ENCODE measurements at places on chromosomes 1 and 21.

DNA sequence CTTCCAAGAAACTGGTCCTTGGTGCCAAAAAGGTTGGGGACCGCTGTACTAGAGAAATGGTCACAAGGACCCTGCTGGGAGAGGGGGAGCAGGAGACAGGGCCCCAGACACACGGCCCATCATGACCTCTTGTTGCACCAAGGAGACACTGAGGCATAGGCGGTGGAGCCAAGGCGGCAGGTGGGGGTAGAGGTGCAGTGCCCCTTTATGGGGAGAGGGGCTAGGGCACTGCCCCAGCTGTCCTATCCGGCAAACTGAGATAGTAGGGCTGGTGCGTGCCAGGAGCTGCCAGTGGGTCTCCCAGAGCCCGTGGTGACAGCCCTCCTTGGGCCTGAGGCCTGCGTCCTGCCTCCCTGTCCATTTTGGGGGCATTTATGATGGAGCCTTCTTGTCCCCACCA is 20.3 kb downstream of the TNNT2 start:
- DNase-seq = no peak

DNA sequence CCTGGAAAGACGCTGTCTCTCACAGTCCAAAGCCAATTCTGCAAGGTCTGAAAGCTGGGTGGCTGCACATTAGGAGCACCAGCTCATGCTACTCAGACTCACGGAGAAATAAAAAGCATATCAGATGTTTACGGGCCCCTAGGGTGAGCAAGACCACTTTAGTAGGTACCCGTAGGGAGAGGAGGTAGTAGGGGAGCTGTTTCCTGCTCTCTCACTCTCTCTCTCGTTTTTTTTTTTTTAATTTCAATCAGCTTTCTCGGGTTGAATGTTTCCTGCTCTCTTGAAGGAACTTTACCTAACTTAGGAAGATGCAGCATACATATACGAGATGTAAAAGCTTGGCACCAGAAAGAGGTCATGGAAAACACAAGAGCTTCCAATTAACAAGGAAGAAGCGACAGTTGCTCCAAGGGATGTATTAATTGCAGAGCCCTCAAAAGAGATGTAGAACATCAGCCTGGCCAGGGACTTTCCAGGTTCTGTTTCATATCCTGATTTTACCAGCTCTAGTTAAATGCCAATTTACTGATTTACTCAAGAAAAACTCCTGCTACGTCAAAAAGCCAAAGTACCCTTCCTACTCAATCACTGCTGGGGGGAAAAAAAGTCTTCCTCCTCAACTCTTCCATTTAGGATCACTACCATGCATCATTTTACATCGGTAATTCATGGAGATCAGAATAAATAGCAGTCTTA is 3.1 kb downstream of the LORICRIN start:
- DNase-seq = no peak

DNA sequence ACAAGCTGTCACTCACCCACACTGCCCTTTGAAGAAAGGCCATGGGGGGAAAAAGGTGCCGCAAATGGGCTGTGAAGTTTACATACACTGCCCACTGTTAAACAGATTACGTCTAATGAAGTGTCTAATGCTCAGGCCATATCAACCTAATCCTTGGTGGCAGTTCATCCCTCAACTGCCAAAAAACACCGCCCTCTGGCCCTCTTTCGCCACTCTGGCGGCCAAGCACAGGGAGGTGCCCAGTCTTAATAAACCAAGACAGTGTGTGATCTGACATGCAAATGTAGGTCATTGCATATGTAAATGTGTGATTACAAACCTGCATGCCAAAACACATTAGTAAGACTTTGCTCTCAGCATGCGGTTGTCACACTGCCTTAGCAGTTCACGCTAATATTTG is 89.5 kb downstream of the NEK7 start:
- no peak for DNase-seq

- no peak for DNase-seq
Observed at GRCh38 chr1:109910963-109911798, 532 bp downstream of the CSF1 start.

DNA sequence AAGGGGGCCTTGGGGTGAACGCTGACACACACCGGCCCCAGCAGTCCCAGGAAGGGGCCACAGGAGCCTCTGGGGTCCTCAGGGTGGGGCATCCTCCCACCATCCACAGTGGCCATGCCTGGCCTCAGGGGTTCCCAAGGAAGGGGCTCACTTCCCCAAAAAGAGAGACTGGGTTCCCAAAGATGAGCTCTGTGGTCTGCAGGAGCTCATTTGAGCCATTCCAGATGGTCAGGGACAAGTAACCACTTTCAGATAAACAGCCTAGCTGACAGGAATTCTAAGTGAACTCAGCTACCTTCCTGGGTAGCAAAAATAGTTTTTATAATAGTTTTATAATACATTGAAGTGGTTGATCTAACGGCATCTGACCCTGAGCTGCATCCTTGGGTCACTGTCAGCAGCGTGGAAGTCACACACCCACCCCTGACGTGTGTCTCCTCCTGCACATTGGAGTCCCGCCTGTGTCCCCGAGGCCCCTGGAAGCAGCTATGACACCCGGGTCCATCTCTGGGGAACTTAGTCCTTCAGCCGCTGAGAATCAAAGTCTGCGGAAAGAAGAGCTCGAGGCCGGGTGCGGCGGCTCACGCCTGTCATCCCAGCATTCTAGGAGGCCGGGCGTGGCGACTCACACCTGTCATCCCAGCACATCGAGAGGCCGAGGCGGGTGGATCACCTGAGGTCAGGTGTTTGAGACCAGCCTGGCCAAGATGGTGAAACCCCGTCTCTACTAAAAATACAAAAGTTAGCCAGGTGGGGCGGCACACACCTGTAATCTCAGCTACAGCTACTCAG is 5.7 kb upstream of the TMEM240 start:
- no peak for DNase-seq

- DNase-seq = no peak
Observed at GRCh38 chr1:8540971-8541370, 223.1 kb downstream of the SLC45A1 start.

DNA sequence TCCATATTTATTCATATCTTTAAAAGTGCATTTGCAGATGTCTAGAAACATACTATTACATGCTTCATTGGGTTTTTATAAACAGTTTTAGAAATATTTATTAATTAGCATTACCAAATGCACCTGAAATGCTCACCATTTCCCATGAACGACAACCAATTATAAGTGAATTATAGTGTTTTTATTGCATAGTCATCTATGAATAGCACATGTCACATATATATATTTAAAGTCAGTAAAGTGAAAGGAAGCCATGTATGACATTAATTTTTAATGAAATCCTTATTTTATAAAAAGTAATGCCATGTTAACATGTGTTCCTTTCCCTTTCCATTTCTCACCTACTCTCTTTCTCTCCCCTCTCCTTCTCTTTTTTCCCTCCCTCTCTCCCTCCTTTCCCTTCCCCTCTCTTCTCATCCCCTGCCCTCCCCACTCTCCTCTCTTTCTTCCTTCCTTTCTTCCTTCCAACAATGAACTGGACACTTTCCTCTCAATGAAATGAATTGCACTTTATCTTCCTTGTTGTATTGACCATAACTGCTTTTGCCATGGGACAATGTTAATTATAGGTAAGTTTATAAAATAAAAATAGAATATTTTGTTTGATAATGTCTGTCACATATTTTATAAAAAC is 179.3 kb downstream of the NCAM2 start:
- DNase-seq = no peak

- DNase-seq = no peak
Observed at GRCh38 chr21:38346286-38346685, 89.5 kb downstream of the KCNJ15 start.

- no peak for DNase-seq
Observed at GRCh38 chr1:97144527-97144926, 422.9 kb downstream of the PTBP2 start.

DNA sequence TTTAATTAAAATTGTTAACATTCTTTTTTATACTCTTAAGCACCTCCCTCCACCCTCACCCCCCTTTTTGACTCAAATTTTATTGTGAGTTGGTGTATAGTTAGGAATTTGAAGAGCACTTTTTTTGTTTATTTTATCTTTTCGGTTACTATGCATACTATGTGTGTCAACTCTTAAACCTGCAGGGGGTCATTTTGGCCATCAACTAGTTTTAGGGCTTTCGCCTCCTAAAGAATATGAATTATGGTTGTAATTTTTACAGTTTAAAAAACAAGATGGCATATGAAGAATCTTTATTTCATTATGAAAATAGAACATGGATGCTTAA is 9.7 kb downstream of the BACH1 start:
- no peak for DNase-seq

DNA sequence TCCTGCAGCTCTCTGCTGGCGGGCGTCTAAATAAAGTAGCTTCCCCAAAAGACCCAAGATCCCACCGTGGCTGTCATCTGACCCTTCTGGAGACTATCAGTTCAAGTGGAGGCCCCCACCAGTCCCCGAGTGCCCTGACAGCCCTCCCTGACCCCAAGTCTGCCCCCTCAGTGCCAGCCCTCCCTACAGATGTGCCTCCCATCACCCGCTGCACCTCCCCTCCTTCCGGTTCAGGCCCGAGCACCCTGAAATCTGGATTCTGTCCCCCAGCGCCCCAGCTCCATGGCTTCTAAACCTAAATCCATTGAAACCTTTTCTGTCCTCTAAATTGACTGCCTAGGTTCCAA is 595 bp downstream of the IL10RB start:
- DNase-seq = no peak

GRCh38 chr1:217133958-217134856 is 411.0 kb upstream of the ESRRG start:
- no peak for DNase-seq

Measured in stimulated activated CD8-positive, alpha-beta memory T cell treated with anti-CD3 and anti-CD28 coated beads, Interleukin-2, amount 100 ng/mL, for 1 hour (primary cell).